ENCODE measurements at places on chromosomes 1 and 21.

DNA sequence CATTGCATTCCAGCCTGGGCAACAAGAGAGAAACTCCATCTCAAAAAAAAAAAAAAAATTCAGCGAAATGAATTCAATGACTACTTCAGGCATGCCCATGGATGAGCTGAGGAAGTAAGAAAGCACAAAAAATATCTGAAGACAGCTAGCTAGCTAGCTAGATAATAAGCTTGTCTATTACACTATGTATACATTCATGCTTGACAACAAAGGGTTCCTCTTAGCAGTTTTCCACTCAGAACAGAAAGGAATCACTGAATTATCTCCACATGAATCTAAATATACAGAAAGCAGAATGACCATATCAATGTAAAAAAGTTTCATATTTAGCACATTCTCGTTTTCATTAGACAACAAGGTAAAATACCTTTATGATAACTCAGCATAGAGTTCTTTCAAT, 32.1 kb downstream of the USP48 start:
- no peak for DNase-seq

- DNase-seq, result peak; percentile 32
Observed at GRCh38 chr1:109399326-109399957, 1.7 kb upstream of the SORT1 start.

DNA sequence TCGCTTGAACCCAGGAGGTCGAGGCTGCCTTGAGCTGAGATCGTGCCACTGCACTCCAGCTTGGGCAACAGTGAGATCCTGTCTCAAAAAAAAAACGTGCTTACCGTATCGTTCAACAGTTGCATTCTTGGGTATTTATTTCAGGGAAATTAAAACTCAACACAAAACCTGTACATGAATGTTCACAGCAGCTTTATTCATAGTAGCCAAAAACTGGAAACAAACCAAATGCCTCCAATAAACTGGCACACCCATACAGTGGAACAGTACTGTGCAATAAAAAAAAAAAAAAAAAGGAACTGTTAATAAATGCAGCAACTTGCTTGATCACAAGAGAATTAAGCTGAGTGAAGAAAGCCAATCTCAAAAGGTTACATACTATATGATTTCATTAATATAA, 6.7 kb downstream of the KHDRBS1 start:
- DNase-seq, result no peak

DNA sequence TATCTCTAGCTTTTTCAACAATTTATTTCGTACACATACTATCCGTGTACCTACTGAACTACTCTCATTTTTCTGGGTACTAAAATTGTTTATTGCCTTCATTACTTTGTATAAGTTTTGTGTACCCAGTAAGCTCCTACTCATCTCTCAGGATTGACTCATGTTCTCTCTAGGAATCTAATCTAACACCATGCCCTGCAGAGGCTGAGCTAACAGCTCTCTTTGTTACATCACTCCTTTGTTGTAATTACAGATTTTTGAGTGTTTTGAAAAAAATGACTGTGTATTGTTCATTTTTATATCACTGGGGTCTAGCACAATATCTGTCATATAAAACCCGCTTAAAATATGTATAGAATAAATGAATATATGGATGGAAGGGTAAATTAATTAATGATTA, 167.1 kb downstream of the ATP6V1G3 start:
- no peak for DNase-seq

DNA sequence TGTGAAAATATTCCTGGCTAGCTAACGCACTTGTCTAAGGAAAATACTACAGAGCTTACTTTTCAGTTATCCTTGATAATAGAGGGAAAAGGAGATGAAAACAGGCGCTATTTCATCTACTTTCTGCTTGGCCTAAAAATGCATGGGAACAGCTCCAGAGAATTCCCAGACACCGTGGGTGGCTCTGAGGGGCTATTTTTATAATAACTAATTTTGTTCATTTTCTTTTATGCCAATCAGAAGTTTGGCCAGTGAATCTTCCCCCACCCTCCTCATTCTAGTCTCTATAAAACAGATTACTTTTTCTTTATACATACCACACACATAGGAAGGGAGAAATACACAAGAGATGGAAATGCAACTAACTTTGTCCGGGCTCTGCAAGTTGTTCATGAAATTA, 322.9 kb downstream of the SETD4 start:
- DNase-seq, result no peak
